ENCODE measurements at places on chromosomes 5 and 9. TPM values are rescaled to one million over a fixed set of nuclear protein-coding genes. Genes with fewer than 3 reads are reported as not detected.

DNA sequence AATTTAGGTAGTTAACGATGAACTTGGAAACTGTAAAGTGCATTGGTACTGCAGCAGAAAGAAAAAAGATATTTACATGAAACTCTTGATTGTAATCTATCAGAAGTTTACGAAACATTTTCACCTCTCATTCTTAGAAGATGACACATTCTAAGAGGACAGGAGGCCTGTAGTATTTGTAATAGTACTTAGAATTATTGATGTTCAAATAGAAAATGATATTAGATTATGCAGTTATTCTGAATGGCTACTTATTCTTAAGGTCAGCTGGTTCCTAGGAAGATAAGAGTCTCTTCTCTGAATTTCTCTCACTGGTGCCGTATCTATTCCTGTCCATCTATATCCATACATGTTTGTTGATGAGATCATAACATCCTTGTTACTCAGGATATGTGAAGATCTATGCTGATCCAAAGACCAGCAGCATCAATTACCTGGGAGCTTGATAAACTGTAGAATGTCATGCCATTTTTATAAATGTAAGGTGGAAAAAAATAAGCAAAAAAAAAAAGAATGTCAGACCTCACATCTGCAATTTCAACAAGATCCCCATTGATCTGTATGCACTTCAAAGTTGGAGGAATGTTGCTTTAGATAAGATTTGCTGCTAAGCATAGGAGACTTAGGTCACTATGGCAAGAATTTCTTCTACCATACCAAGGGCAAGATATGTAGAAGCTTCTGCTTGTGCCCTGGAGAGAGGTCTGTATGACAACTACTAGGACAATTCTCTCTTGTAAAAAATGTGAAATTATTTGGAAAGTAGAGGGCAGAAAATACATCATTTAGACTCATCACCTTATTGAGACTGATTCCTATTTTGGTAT lies 42.4 kb upstream of the RICTOR start:
- no peak overlapping the region for H3K4me3 ChIP-seq
- H3K27me3 ChIP-seq, result no peaks in the 10 kb centered on the region
- DNase-seq, result no peak
- H3K4me1 ChIP-seq, result no peaks in the 10 kb centered on the region
- no peak overlapping the region for H3K27ac ChIP-seq

DNA sequence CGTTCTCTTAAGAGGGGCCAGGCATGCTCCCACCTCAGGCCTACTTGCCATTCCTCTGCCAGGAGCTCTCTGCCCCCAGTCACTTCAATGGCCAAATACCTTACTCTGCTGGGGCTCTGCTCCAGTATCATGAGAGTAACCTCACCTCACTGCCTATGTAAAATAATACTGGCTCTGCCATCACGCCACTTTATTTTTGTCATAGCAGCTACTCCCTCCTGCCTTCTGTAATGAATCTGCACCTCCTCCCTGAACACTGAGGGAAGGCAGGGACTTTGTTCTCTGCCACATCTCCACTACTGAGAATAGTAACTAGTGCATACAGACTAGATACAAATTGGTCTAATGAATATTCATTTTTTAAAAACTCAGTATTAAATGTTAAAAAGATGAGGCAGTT lies 33.8 kb downstream of the MACROH2A1 start:
- H3K27ac ChIP-seq, result no peak overlapping the region
- H3K4me1 ChIP-seq, result peaks cover 12% of the 10 kb centered on the region
- no peak overlapping the region for H3K4me3 ChIP-seq
- H3K36me3 ChIP-seq, result peaks cover 80% of the 10 kb centered on the region

- H3K36me3 ChIP-seq, result no peaks in the 10 kb centered on the region
- H3K27ac ChIP-seq, result no peak overlapping the region
- H3K27me3 ChIP-seq, result no peaks in the 10 kb centered on the region
- no peaks in the 10 kb centered on the region for H3K4me1 ChIP-seq
- no peak for DNase-seq
Observed at GRCh38 chr5:65556181-65556580, 6.8 kb downstream of the CENPK start.

- no peak for DNase-seq
- no peak overlapping the region for H3K27ac ChIP-seq
- H3K4me3 ChIP-seq, result no peak overlapping the region
- no peaks in the 10 kb centered on the region for H3K36me3 ChIP-seq
Observed at GRCh38 chr5:81898403-81898802, 73.4 kb upstream of the ATG10 start.

DNA sequence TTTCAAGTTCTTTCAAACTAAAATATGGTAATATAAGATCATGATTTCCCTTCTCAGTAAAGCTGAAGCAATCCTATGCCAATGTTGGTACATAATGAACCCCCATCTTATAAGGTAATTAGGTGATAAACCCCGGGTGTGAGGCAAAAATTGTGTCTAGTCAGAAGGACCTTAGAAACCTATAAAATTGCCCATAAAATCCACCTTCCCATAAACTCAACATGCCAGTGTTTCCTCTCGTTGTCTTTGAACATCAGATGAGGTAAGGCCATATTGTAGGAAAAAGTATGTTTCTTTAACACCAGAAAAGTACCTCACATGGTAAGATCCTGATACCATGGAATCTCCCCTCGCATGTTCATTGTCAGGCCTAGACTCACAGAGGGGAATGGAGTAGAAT lies 43.3 kb downstream of the SNCAIP start:
- no peaks in the 10 kb centered on the region for H3K36me3 ChIP-seq
- H3K27ac ChIP-seq, result no peak overlapping the region

DNA sequence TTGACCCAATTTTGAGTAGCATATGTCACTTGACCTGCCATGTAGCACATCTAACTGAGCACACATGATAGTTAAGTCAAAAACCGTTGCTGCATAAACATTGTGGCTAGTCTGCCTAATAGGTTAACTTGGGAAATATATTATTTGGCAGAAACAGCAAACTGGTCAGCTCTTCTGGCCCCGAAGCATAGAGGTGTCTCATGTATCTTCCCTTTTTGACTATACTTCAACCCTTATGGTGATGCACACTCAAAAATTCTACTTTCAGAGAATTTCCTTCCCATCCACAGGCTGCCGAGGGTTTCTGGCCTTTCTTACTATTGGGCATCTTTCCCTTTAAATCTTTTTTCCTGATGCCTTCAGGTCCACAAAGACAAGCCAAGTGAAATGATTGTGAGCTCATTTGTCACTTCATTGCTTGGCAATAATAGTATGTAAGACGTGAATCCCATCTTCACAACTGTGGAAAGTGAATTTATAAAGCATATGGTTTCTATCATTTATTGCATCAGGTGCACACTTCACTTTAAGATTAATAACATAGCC lies 41.2 kb downstream of the MOCS2 start:
- no peak for DNase-seq
- H3K36me3 ChIP-seq, result peaks cover 53% of the 10 kb centered on the region
- H3K27ac ChIP-seq, result no peak overlapping the region
- no peaks in the 10 kb centered on the region for H3K4me1 ChIP-seq

SUSD3 gene
- 1.7 TPM for total RNA-seq

DNA sequence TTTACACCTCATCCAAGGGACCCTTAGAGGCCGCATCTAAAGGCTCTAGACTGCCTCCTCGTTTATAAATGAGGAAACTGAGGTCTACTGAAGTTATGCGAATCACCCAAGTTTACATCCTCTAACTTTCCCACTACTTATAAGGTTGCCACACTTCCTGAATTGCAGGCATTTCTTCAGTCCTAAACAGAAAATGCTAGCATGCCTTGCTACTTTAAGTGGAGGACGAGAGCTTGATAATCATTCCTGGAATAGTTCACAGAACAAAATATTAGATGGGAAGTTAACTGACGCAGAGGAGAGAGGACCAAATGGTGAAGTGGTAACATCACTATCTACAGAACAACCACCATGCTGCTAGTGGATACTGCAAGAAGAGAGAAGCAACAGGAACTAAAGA lies 85.8 kb downstream of the GNAQ start:
- no peaks in the 10 kb centered on the region for H3K36me3 ChIP-seq
- H3K4me1 ChIP-seq, result peaks cover 52% of the 10 kb centered on the region
- H3K27me3 ChIP-seq, result no peaks in the 10 kb centered on the region

DNA sequence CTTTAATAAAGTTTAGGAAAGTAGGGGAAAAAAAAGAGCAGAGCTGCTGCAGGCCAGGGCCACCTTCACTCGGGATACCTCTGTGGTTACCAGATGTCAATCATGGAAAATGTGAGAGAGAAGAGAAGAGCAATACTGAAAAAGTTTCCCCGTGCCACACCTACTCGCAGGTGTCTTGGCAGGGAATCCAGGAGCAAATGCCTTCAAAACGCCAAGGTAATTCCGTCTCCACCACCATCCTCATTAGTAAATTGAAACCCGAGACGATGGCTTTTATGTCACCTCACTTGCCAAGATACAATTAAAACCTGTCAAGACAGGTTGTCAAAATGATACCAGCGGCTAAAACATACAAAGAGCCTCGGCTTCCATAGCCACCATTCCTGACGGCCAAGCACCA lies 49.7 kb downstream of the FAM81B start:
- DNase-seq, result no peak
- H3K36me3 ChIP-seq, result no peaks in the 10 kb centered on the region
- H3K4me3 ChIP-seq, result no peak overlapping the region
- H3K27ac ChIP-seq, result no peak overlapping the region
- no peaks in the 10 kb centered on the region for H3K4me1 ChIP-seq
- no peaks in the 10 kb centered on the region for H3K27me3 ChIP-seq

- peaks cover 55% of the 10 kb centered on the region for H3K4me1 ChIP-seq
- no peaks in the 10 kb centered on the region for H3K27me3 ChIP-seq
- peak; percentile 47 for DNase-seq
- peak overlapping the region; percentile 80 for H3K4me3 ChIP-seq
- H3K36me3 ChIP-seq, result peaks cover 5% of the 10 kb centered on the region
- peak overlapping the region; percentile 95 for H3K27ac ChIP-seq
Observed at GRCh38 chr9:34125681-34126206, 754 bp downstream of the DCAF12 start.

GRCh38 chr5:147869112-147869511 lies 9.4 kb upstream of the SCGB3A2 start:
- peaks cover 3% of the 10 kb centered on the region for H3K4me1 ChIP-seq
- no peak overlapping the region for H3K4me3 ChIP-seq
- H3K27ac ChIP-seq, result no peak overlapping the region
- no peak for DNase-seq
- H3K36me3 ChIP-seq, result no peaks in the 10 kb centered on the region

DNA sequence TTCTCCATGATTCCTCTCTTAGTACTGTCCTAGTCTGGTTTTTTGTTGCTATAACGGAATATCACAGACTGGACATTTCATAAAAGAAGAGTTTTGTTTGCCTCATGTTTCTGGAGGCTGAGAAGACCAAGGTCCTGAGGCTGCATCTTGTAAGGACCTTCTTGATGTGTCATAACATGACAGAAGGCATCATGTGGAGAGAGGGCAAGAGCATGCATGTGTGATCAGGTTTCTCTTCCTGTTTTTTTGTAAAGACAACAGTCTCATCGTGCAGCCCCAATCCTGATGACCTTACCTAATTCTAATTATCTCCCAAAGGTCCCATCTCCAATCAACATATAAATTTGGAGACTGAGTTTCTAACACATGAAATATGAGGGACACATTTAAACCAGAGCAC lies 108.4 kb downstream of the MSX2 start:
- no peaks in the 10 kb centered on the region for H3K4me1 ChIP-seq
- H3K4me3 ChIP-seq, result no peak overlapping the region
- DNase-seq, result no peak
- no peaks in the 10 kb centered on the region for H3K27me3 ChIP-seq
- H3K27ac ChIP-seq, result no peak overlapping the region

GRCh38 chr5:129593525-129593924 lies 133.4 kb downstream of the ADAMTS19 start:
- no peaks in the 10 kb centered on the region for H3K4me1 ChIP-seq
- no peak for DNase-seq
- H3K36me3 ChIP-seq, result no peaks in the 10 kb centered on the region
- no peaks in the 10 kb centered on the region for H3K27me3 ChIP-seq

- H3K36me3 ChIP-seq, result no peaks in the 10 kb centered on the region
- peaks cover 27% of the 10 kb centered on the region for H3K4me1 ChIP-seq
- no peak overlapping the region for H3K4me3 ChIP-seq
Observed at GRCh38 chr5:172749076-172749475, 21.9 kb downstream of the DUSP1 start.

GRCh38 chr5:469752-470483 lies 26.9 kb downstream of the EXOC3 start:
- peaks cover 12% of the 10 kb centered on the region for H3K27me3 ChIP-seq
- no peak overlapping the region for H3K27ac ChIP-seq
- peaks cover 38% of the 10 kb centered on the region for H3K4me1 ChIP-seq
- no peak overlapping the region for H3K4me3 ChIP-seq
- no peak for DNase-seq

DNA sequence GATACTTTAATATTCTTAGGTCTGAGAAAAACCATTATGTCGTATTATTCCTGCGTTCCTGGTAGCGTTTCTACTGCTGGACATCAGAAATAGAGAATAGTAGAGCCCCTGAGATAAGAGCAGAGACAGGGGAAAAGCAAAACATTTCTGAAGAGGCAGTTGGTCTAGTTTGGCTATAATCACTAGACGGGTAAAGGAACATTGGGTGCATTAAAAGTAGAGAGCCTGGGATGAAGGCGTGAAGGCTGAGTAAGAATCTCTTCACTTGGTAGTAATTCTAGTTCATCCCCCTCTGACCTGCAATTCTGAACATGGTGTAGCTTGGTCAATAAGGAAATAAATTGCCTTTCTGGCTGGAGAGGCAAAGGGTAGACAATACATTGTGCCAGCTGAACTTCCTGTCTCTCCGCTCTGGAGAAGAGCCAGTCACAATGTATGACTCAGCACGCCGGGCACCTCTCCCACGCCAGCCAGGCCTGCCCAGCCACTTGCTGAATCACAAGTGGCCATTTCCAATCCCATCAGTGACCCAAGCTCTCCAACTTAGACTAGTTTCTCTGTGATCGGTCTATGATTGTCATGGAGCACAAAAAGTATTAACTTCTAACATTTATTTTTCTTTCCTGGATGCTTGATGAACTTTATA lies 75.4 kb downstream of the STK32A start:
- no peaks in the 10 kb centered on the region for H3K27me3 ChIP-seq
- no peaks in the 10 kb centered on the region for H3K36me3 ChIP-seq
- no peak overlapping the region for H3K4me3 ChIP-seq
- no peaks in the 10 kb centered on the region for H3K4me1 ChIP-seq
- no peak overlapping the region for H3K27ac ChIP-seq

- H3K27ac ChIP-seq, result no peak overlapping the region
- H3K4me1 ChIP-seq, result peaks cover 6% of the 10 kb centered on the region
- peak overlapping the region; percentile 40 for H3K4me3 ChIP-seq
- DNase-seq, result peak; percentile 85
Observed at GRCh38 chr9:36765468-36766341, 193.0 kb downstream of the MELK start.

Data from stomach (tissue), 19 donors.